Activated CD4-positive, alpha-beta memory T cell treated with anti-CD3 and anti-CD28 coated beads for 36 hours (primary cell): ENCODE measurements at places on chromosomes 2 and 18. TPM values are rescaled to one million over a fixed set of nuclear protein-coding genes. Genes with fewer than 3 reads are reported as not detected.
A peak's percentile ranks its signal among the peaks of the same experiment; 100 is the strongest.

DNA sequence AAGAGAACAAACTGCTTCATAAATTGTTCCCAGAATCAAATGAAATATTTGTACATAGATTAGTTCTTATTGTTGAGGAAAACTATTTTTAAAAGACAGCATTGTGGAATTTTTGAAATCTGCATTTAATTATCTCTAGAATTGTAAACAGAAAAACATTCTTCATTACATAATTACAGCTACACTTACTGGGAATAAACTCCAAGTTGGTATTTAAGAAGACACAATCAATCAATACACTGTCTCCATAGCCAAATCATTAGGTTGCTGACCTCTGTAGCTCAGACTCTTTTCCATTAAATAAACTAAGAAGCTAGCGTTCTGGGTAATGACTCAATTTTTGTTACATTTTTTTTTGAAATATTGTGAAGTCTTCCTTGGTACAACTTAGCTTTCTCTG lies 70.2 kb upstream of the PIEZO2 start:
- no peak for DNase-seq

DNA sequence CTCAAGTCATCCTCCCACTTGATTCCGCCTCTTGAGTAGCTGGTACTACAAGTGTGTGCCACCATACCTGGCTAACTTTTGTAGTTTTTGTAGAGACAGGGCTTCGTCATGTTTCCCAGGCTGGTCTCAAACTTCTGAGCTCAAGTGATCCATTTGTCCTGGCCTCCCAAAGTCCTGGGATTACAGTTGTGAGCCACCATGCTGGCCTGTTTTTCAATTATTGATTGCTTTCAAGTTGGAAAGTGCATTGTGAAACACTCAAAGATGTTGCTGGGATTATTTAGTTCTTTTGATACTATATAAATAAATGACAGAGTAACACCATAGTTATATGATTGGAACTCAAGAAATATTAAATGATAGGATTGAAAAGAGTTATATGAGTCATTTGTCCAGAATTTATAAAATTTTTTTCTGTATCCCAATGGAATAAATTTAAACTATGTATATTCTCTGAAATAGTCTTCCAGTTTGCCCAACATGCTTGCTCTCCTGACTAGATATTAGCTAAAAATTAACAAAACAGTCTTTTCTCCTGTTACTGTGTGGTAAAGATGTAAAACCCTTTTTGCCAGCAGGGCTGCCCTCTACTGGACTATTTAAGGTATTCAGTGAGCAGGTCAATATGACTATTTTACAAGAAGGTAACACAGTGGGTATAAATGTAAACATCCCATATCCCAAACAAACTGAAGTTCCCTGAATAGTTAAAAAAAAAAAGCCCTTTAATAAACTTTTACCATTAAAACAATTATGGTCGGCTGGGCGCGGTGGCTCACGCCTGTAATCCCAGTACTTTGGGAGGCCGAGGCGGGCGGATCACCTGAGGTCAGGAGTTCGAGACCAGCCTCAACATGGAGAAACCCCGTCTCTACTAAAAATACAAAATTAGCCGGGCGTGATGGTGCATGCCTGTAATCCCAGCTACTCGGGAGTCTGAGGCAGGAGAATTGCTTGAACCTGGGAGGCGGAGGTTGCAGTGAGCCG lies 42.7 kb downstream of the ACSL3 start:
- DNase-seq, result peak; percentile 34

DNA sequence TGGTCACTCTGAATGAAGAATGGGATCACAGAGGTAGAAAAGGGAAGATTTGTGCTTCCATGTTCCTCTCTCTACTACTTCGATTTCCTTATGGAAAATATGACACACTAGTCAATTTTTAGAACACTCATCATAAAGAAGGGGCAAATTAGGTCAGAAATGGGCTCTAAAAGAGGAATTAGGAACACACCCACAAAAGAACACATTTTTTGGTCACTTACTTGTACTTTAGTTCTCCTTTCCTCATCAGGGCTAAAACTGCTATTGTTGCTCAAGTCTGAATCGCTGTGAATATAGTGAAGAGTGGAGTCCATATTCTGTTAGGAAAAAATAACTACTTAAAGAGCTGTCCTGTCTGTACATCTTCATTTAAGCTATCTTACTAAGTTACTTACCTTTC lies 52.6 kb downstream of the PPP4R1 start:
- no peak for DNase-seq

PSTPIP2 gene
- total RNA-seq, result 15.2 TPM

- DNase-seq, result no peak
Observed at GRCh38 chr2:118657466-118657865, 190.0 kb downstream of the EN1 start.

DNA sequence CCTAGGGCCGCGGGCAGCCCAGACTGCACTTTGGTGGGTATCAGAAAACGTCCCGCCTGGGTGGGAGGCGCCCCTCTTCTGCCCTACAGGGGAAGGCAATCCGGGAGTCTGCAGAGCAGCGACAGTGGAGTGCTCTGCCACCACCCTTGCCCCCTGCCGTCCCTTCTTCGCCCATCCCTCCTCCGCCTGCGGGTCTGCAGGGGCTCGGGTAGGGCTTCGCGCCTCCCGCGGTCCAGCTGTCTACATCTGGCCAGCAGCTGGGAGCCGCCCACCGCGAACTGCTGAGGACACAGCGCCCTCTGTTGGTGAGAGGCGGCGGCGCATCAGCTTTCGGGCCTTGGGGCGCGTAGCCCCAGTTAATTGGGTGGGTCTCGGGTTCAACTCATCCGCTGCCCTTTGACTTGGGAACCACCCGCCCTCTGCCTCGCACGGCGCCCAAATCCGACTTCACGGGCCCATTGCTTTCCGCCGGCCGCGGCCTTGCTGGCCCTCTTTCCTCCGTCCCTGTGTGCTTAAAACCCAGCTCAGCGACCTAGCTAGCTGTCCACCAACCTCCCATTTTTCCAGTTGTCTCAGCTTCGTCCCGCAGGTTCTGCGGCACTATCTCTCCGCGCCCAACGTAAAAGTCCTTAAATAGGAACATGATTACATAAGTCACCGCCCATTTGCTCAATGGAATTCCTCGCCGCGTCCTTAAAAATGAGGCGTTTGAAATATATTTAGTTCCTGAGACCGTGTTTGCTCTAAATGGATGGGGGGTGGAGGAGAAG lies 17.6 kb downstream of the WNT10A start:
- peak; percentile 88 for DNase-seq

DNA sequence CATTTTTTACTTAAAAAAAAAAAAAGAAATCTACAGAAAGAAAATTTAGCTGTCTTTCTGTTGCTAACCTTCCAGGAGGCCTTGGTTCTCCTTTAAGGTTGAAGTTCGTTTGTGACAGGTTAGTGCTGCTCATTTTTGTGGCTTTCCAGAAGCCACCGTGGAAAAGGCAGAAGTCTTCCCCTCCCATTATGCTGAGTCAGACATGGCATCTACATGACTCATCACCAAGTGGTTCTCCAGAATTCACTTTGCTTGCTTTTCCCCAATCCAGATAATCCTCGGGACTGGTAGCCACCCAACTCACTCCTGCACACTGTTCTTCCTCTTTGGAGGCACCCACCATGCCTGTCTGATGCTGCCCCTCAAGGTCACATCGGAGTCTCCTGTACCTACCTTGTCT lies 228.7 kb downstream of the PIK3C3 start:
- DNase-seq, result no peak
